ENCODE measurements at places on chromosomes 6 and 20.

DNA sequence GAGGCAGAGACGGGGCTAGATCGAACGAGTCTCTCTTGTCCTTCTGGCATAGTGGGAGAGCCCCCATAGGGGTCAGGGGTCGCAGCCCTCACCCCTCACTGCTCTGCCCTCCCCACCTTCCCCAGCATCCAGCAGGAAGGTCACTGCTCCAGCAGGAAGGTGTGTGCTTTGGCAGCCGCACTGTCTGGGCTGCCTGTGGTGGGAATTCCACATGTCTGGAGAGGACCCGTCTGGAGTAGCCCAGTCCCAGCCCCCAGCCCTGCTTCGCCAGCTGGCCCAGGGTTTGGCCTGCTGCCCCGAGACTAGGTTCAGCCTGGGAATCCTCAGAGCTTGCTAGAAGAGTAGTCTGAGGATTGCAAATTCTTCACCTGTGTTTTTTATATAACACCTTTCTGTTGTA lies 2.5 kb upstream of the R3HDML start:
- no peak for DNase-seq

- no peak for DNase-seq
These were observed 40.3 kb upstream of the OGFRL1 start for GRCh38 chr6:71248306-71248765.

- DNase-seq: no peak
These were observed 21.7 kb downstream of the SMLR1 start for GRCh38 chr6:130848945-130849344.

DNA sequence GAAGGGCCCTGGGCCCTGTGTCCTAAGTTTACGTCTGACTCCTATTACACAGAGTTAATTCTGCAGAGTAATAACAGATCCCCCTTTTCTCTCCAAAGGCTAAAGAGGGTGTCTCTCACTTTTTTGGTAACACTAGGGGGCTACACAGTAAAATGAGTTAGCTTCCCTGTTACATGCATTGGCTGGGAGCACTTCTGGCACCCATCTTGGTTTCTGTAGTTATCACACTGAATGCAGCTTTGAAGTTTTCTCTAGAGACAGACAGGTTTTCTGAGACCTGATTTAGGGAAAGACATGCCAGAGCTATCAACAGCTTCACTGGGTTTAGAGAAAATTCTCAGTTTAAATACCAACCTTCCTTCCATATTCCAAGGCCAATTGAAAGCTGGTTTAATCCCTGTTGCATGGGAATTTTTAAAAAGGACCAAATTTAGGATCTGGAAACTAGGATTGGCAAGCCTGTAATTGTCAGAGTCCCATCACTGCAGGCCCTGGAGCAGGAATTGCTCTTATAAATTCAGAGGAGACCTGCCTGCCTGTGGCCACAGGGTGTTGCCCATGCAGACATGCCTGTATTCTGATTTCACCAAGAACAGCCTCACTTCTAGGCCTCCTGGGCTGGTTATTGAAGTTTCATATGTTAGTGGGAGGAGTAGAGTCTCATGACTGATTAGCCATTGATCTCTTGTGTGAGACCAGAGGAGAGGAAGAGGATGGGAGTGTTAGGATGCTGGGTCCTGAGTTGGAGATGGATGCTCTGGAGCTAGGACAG lies 29.4 kb downstream of the RNF8 start:
- no peak for DNase-seq

DNA sequence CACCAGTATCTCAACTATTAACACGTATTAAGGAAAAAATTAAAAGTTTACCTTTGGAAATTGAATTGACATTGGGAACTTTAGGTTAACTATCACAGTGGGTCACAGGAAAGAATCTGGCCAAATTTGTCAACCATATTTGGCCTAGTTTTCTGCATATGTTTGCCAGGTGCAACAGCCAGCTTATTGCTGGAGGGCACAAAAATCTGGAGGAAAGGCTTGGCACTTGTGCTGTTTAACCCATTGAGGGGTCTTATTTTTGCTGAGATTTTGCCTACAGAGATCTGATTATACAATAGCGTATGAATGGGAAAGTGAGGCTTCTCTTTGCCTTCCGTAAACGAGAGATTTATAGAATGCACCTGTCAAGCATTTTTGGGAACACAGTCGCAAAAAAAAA lies 190.4 kb downstream of the PRL start:
- DNase-seq: no peak

DNA sequence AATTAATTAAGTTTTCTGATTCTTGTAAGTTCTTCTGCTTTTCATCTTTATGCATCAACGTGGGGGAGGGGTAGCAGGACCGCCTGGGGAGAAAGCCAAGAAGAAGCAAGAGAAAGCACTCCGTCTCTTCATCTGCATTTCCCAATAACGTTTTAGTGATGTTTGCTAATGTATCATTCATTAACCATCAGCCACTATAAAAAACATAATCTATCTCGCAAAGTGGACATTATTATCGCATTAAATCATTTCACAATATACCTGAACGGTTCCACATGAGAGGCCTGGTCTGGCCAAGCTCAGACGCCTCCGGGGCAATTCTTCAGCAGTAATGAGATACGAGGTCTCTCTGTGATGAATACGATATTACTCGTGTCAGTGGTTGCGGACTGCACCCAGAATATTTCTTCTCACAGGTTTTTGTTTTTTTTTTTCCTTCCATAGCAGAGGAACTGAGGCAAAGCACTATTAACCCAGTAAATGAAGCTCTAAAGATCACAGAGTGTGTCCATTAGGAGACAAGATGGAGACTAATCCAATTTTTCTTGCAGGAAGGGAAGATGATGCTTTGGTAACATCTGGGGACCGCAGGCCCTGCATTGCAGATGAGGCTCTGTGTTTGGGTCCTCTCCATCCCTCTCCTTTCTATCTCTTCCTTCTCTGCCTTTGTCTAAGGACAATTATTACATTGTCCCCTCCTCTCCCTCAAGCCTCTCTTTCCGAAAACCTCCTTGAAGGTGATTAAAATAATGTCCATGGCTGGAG lies 156.1 kb downstream of the SLC35B3 start:
- no peak for DNase-seq

Data from activated CD8-positive, alpha-beta memory T cell treated with anti-CD3 and anti-CD28 coated beads for 4 hours (primary cell).